ENCODE measurements at places on chromosomes 13 and 19.

DNA sequence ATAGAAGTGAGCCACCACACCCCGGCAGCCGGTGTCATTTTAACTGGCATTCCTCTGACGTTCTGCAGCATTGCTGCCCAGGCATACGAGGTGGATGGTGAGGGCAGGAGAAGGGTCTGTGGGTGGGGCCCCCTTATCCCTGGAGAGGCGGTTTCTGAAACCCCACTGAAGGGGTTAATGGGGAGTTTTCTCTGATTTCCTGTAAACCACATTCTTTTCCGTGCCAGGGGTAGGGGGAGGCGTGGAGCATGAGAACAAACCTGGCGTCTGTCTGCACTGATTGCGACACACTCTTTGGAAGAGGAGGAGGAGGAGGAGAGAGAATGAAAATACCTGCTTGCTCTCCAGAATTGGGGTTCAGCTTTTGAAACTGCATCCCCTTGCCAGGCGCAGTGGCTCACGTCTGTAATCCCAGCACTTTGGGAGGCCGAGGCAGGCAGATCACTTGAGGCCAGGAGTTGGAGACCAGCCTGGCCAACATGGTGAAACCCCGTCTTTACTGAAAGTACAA lies 2.7 kb upstream of the C3 start:
- DNase-seq: no peak

GRCh38 chr13:100898431-100898830 lies 223.8 kb upstream of the TMTC4 start:
- DNase-seq: no peak

GRCh38 chr13:53112522-53112921 lies 83.9 kb downstream of the OLFM4 start:
- no peak for DNase-seq

GRCh38 chr13:30526612-30527495 lies 61.1 kb upstream of the HMGB1 start:
- no peak for DNase-seq

- no peak for DNase-seq
These were observed 23.4 kb downstream of the MED26 start for GRCh38 chr19:16604615-16605014.

DNA sequence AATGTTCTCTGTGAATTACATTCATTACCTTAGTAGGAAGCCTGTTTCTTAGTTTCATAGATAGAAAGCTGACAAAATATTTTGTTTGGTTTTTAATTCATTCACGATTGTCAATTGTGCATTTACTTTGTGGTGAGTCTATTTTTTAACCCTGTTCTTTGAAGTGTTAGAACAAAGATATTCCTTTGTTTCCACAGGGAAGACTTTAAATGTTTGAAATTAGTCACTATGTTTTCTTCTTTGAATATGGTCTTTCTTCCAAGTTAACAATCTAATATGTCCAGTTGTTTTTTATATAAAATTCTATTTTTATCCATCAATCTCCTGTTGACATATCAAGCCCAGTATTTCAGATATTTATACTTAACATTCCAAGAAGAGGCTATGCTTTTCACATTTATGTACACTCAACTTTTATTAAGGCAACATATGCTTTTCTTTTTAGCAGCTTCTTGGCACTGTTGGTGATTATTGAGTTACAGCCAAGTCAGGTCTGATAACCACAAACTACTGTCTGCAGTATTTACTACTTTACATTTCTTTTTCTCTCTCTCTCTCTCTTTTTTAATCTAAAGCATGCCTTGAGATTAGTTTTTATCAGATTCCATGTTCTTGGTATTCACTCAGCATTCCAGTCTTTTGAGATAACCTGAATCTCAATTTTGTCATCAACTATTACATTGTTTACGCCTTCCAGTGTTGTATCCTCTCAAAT lies 812.8 kb upstream of the SLC10A2 start:
- DNase-seq: no peak

GRCh38 chr19:30799865-30800755 lies 427.9 kb downstream of the ZNF536 start:
- DNase-seq: no peak

GRCh38 chr13:89212186-89212585 lies 1541.0 kb downstream of the SLITRK5 start:
- DNase-seq: no peak

DNA sequence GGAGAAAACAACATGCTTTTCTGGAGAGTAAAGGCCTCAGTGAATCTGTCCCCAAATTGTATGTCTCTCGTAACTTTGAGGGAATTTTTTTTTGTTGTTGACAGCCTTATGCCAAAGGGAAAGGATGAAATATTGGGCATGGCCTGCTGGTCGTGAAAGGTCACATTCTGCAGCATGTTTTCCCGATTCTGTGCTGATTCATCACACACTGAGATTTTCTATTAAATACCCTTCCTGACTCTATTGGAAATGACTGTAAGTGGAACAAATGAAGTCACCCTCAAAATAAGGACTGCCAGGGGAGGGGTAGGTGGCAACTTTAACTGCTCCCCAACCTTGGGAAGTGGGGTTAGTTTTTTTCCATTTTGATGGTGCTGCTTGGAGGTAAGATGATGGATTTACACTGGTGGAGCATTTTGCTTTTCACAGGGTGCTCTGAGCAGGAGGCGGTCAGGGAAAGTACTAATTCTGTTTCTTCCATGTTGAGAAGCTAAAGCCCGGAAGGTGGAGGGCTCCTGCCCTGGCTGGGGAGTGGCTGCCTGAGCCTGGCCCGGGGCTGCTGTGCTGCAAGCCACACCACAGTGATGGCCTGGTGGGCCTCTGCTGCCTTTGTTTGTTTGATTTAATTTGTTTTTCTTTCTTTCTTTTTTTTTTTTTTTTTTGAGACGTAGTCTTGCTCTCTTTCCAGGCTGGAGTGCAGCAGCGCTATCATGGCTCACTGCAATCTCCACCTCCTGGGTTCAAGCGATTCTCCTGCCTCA lies 116.8 kb upstream of the SPATA13 start:
- DNase-seq: no peak
